ENCODE measurements at places on chromosomes 2 and 18.

- DNase-seq: no peak
Measured at GRCh38 chr2:16204886-16205620, 264.7 kb downstream of the MYCN start.

DNA sequence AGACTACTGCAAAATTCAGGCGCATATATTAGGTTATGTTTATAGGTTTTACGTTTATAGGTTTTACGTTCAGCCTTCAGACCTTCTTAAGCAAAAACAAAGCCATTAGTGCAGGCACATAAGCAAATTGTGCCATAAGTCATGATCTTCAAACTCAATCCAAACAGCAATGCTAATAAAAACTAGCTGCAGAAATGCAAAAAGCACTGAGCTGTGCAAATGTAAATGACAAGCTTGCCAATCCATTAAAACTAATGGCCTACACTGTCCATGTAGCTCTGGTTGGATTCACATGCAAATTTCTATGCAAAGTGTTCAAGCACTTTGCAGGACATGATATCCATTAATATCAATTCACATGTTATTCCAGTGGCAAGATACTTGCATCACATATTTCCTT lies 50.9 kb downstream of the LRPPRC start:
- DNase-seq: no peak

DNA sequence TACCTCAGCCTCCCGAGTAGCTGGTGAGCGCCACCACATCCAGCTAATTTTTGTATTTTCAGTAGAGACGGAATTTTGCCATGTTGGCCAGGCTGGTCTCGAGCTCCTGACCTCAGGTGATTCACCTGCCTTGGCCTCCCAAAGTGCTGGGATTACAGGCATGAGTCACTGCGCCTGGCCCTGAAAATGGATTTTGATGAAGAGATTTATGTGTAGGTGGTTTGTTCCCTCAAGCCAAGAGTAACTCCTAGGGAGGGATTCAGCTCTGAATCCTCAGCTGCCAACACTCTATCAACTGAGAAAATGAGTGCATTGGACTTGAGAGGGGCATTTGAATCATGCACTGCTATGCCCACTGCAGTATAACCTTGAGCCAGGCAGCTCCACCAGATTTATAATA lies 17.5 kb upstream of the LIPG start:
- no peak for DNase-seq

DNA sequence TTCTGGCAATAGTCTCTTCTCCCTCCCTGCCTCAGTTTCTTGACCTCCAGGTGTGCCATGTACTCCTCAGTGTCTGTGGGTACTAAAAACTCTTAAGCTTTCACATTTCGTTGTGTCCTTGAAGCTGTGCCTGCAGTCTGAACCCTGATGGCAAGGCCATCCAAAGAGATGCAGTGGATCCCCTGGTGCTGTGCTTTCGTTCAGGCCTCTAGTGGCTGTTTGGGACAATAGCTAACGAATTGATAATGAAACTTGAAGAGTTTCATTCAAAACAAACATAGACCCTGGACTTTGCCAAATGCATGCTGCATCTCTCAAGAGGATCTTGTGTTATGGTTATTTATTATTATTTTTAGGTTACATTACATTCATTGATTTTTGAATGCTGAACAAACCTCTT lies 523.1 kb upstream of the FSIP2 start:
- DNase-seq: no peak

DNA sequence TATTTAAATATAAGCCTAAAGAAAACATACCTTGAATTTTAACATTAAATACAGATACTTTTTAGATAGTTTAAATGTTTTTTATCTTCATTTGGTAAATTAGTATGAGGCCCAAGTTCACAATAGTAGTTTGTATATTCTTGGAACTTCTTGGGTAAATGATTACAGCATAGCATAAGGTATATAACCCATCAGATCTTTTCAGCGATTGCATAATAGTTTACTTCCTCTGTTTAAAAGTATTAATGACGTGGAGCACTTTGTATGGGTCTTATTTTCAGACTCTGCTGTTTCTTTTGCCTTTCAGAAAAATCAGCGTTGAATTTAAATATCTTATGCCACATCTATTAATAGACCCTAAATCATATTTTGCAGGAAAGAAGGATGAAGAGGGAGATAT lies 60.2 kb downstream of the CHRNA1 start:
- DNase-seq: no peak

GRCh38 chr18:3389977-3390376 lies 60.0 kb upstream of the TGIF1 start:
- no peak for DNase-seq

DNA sequence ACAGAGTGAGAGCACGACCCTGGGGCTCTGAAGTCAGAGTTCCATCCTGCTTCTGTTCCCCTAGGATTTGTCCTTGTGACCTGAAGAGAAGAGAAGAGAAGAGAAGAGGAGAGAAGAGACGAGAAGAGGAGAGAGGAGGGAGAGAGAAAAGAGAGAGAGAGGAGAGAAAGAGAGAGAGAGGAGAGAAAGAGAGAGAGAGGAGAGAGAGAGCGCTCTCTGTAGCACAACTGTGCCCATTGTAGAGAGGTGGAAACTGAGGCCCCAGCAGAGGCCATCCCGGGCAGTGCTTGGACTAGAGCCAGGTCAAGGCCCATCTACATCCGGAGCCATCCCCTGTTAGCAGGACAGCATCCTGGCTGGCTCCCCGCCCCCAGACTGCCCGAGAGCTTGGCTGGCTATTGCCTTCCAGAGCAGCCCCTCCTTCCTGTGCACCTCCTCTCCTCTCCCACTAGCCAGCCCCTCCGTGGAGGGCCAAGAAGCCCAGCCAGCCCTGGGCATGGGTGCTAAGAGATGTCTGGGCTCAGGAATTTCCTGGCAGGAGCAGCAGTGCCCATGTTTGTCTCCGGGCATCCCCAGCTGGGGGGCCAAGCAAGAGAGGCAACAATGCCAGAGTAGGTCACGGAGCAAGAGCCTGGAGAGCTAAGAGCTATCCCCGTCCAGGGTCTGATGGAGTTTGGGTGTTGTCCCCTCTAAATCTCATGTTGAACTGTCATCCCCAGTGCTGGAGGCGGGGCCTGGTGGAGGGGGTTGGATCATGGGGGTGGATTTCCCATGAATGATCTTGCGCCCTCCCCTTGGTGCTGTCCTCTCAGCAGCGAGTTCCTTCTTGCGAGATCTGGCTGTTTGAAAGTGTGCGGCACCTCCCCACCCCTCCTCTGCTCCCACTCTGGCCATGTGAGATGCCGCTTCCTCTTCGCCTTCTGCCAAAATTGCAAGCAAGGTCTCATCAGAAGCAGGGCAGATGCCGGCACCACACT lies 18.2 kb upstream of the GPR55 start:
- no peak for DNase-seq

GRCh38 chr2:159072795-159073194 lies 104.4 kb downstream of the TANC1 start:
- DNase-seq: no peak

- no peak for DNase-seq
Measured at GRCh38 chr18:10514601-10515000, 11.2 kb upstream of the NAPG start.

DNA sequence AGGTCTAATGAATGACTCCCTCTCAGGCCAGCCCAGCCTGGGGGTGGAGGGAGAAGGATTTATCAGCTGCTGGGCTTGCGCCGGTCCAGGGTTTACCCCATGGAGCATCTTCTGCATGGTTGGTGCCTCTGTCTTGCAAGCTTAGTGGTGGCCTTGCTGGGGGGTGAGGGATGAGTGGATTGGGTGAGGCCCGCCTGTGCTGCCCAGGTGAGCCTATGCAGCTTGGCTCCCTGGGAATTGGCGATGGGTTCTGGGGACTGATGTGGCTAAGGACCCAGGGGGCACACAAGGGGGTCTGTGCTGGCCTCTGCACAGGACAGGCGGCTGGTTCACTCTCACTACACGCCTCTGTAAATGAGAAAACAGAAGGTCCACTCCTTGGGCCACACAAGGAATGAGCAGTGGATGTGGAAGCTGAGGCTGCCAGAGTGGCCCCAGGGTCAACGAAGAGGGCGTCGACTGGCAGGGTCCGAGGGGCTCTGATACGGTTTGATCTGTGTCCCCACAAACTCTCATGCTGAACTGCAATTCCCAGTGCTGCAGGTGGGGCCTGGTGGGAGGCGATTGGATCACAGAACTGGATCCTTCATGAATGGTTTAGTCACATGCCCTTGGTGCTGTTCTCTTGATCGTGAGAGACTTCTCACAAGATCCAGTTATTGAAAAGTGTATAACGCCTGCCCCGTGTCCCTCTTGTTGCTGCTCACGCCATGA lies 151.6 kb upstream of the HDAC4 start:
- no peak for DNase-seq
